DMS153 (cell line): ENCODE measurements at places on chromosomes 5 and 9.

DNA sequence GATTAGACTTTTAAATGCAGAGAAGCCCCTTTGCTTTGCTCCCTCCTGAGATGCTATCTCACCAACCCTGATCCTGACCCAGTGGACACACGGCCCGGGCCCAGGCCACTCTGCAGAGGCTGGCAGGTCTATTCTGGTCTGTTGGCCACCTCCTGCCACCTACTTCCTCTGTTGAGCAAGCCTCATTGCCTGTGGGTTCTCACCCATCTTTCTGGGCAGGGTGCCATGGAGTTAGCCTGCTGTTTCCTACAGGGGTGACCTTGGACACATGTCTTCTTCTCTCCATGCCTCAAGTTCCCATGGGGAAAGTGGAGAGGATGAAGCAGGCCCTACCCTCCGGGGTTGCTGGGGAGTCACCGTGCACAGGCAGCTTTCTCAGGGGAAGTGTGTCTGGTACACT lies 266.2 kb upstream of the IRX1 start:
- peak; percentile 7 for DNase-seq

GRCh38 chr9:126956917-126957686 lies 42.5 kb downstream of the RALGPS1 start:
- DNase-seq, result no peak

DNA sequence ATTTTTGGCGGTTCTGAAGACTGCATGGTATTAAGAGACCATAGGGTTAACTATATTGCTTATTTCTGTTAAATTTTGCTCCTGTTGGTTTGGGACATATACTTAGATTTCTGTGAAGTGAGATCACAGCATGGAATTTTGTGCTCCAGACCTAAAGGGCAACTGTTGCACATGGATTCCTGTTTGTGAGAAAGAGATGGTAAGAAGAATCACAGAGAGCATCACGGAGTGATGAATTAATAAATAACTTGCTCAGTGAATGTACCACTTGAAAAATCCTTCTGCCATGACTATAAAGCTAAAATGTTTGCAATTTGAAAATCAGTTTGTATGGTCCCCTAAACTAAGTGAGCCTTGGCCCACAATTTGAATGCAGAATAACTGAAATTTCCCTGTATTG lies 4.5 kb downstream of the PSAT1 start:
- DNase-seq, result no peak

- DNase-seq, result no peak
Observed at GRCh38 chr5:65938256-65938655, 11.9 kb downstream of the ERBIN start.

- no peak for DNase-seq
Observed at GRCh38 chr9:109969573-109970237, 189.7 kb downstream of the PALM2AKAP2 start.

DNA sequence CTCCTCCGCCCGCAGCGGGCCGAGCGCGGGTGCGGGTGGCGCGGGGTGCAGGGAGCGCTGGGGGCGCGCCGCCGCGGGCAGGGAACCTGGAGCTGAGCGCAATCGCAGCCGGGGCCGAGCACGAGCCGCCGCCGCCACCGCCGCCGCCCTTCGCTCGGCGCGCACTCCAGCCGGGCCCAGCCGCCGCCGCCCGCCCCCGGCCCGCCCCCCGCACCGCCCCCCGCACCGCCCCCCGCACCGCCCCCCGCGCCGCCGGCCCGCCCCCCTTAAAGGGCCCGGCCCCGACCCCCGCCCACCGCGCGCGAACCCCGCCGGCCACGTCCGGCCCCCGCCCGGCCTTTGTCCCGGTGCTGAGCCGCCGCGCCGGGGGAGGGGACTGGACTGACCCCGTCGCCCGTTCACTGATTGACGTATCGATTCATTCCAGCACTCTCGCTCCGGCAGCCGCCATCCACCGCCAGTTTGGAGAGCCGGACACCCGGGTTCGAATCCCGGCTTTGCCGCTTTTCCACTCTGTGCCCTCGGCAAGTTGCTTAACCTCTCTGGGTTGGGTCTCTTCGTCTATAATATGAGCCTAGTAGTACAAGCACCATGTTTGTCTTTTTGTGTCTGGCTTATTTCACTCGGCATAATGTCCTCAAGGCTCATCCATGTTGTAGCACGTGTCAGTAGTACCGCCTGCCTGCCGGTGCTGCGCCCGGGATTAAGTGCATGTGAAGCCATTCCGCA lies at the start of gene SH3PXD2B:
SH3PXD2B (minus strand) TSS at position 168 of the 729 bp plus-strand sequence. CDS start 173 bp downstream, outside the sequence.
- DNase-seq, result no peak

GRCh38 chr5:68688547-68688946 lies 405.3 kb upstream of the SLC30A5 start:
- no peak for DNase-seq

DNA sequence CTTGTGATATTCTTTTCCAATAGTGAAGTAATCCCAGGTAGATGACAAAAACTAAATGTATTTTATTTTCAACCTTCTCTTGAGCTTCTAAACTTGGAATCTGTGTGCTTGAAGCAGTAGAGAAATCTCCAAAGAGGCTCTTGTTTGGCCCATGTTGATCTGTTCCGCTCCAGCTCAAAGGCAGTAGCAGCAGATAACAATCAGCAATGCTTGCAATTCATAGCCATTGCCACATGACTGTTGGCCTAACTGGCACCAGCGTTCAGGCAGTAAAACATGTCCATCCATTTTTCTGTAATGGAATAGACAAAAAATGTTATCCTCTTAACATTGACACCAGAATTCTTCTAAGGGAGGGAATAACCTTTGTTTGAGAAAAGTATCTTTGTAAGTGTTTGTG lies 270.7 kb upstream of the MSX2 start:
- no peak for DNase-seq

DNA sequence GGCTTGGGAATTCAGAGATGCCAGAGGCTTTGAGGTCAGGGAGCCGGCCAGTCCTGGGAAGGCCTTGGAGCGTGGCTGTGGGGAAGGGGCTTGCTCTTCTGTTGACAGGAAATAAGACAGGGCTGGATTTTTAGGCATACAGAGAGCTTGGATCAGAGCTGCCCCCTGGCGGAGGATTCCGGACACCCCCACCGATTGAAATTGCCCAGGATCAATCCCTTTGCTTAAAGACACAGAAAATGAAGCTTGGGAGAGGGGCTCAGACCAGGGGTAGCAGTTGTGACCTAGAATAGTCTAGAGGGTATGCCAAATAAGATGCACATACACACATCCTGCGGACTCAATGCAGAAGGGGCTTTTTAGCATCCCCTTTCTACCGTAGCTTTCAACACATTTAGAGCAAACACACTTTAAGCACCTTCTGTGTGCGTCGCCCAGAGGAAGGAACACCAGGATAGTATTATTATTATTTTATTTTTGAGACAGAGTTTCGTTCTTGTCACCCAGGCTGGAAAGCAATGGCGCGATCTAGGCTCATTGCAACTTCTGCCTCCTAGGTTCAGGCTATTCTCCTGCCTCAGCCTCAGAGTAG lies 1.7 kb upstream of the NTMT1 start:
- DNase-seq, result no peak
